HEK293T (cell line): ENCODE measurements at places on chromosomes 12 and 14.

DNA sequence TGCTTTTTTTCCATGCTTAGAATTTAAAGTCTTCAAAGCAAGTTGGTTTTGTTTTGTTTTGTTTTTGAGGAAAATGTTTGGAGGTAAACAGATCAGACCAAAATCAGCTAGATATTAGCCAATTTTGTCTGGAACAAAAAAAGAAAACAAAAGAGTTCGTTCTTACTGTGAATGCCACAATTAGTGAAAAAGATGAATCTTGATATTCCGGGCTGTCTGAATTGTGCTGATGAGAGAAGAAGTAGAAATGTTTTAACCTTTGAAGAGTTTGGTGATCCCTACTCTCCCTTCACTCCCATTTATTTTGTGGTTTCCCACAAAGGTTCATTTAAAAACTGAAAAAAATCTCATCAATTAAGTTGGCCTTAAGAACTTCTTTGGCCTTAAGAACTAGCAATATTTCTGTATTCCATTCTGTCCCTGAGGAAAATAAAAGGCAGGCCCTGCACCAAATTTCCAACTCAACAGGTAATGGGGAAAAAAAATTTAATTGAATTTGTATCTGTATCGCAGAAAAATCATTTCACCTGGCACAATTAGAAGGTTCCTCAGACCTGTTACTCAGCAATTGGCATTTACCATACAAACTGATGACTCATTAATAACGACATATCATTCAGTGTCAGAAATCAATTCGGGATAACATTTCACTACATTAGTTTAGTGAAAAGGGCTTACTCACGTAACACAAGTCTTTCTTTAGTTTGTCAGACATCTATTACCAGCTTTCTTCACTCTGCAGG, 562 bp upstream of the GLIPR1L2 start:
- DNase-seq, result no peak

- no peak for DNase-seq
Observed at GRCh38 chr12:5977556-5977955, 32.5 kb upstream of the ANO2 start.

- DNase-seq, result no peak
Observed at GRCh38 chr14:98371141-98371540, 900.9 kb downstream of the BCL11B start.

DNA sequence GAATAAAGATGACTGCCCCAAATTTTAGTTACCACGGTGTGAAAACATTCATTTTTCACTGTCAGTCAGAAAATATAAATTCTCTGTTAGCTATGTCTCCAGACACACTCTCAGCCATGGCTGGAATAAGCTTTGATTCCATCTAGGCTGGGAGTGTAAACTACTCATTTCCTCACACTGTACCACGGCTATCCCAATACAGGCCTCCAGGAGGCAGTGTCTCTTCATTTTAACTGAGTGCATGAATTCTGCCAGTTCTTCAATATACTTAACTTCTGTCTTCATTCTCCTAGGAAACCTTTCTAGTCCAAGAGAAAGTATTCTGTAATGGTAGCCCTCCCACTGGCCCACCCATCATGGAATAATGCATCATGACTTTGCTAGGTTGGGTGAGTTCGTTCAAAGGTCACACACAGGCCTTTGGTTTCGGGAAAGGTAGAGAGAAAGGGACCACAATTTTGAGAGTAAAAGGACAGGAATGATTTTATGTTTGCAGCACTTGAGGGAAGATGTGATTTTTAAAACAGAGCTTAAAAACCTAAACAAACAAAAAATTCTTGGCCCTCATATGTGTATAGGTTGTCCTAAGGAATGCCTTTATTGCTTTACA, 381.1 kb downstream of the SEC23A start:
- peak; percentile 57 for DNase-seq

DNA sequence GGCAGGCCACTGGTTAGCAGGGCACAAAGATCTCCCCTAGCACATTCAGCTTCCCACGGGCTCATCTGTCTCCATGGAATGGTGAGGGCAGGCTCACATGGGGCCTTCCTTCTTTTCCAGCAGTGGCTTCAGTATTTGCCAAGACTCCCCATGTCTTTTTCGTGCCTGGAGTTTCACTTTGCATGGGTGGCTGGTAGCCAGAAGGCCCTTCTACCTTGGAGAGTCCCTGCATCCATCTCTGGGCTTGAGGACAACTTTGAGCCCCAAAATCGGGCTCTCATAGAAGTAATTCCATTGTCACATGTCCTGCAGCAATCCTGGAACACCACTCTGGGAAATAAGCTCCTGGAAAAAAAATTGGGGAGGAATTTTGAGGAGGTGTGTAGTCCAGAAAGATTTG, 42.1 kb downstream of the NFKBIA start:
- no peak for DNase-seq

- DNase-seq, result no peak
Observed at GRCh38 chr12:62618930-62619329, 152.3 kb downstream of the MON2 start.

GRCh38 chr12:39830852-39831520, 211.4 kb upstream of the ABCD2 start:
- no peak for DNase-seq

GRCh38 chr12:3603576-3603975, 112.6 kb downstream of the PRMT8 start:
- DNase-seq, result no peak

GRCh38 chr14:99459481-99460100, 21.1 kb downstream of the SETD3 start:
- no peak for DNase-seq

GRCh38 chr14:50343434-50343833, 31.3 kb downstream of the DMAC2L start:
- DNase-seq, result no peak

GRCh38 chr12:81021834-81022233, 56.0 kb upstream of the ACSS3 start:
- no peak for DNase-seq

DNA sequence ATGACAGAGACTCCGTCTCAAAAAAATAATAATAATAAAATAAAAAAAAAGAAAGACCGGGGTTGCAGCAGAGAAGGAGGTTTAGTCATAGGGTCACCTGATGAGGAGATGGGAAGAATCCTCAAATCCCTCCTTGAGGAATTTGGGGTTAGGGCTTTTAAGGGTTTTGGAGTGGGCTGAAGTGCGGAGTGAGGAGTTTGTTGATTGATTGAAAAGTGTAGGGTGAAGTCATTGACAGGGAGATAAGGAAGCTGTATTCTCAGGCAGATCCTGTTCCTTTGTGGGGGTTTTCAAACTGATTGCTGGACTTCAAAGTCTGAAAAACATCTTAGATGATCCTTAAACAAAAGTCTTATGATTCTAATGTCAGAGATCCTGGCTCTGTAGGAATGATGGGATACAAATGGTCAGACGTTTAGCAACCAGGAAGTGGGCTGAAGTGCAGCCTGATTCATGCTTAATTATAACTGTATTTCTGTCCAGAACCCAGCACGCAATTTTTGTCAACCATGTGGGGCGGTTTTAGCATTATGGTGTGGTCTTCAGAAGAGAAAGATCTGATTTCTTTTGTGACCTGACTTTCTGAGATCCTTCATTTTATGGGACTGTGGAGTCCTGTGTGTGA, 16.0 kb downstream of the FNTB start:
- no peak for DNase-seq

DNA sequence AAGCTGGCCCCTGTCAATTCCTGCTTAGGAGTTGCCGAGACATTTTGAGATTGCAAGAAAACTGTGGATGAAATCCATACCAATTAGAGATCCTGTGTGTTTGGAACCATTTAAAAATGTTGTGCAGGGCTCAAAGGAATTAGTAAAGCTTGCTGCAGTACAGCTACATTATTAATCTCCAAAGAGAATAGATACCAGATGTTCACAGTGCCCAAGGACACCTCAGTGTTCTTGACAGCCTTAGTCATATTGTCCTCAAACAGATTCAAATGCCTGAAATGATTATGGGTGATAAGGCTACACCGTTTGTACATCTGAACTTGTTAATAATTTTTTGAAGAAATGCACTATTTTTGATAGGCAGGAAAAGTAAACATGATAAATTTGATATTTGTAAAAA, 164.6 kb downstream of the MSRB3 start:
- DNase-seq, result no peak

DNA sequence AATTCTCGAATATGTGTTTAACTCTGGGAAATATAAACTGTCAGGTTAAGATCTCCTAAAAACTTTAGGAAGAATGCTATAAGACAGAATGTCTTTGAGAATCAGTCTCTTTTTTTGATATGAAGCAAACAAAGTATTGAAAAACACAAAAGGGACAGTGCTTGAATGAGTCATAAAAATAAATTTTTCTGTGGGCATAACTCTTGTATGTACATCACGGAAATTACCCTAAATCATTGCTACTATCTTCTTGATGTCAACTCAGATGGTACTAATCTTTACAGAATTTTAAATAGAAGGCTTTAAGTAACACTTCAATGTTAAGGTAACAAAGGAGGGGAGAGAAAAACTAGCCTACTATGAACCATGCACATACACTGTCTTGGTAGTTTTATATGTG, 244.0 kb upstream of the AMIGO2 start:
- no peak for DNase-seq
